ENCODE measurements at places on chromosomes 1 and 21. TPM values are rescaled to one million over a fixed set of nuclear protein-coding genes. Genes with fewer than 3 reads are reported as not detected.

AMY1A gene
- not detected for total RNA-seq

CRNN gene
- not detected for total RNA-seq

VASH2 gene
- 0.14 TPM for total RNA-seq

UBR4 gene
- total RNA-seq = 178 TPM

CCDC181 gene
- total RNA-seq = 2.1 TPM

Data from thoracic aorta endothelial cell (primary cell).